ENCODE measurements at places on chromosomes 2 and 18. TPM values are rescaled to one million over a fixed set of nuclear protein-coding genes. Genes with fewer than 3 reads are reported as not detected.

SLC5A7 gene
- 5.3 TPM for total RNA-seq

GRCh38 chr2:189580658-189581353, at the start of gene SLC40A1:
SLC40A1 (minus strand) TSS chr2:189580786; CDS start chr2:189580460, 326 bp downstream.
- DNase-seq, result peak; percentile 93

MEP1B gene
- total RNA-seq, result 2.6 TPM

DNA sequence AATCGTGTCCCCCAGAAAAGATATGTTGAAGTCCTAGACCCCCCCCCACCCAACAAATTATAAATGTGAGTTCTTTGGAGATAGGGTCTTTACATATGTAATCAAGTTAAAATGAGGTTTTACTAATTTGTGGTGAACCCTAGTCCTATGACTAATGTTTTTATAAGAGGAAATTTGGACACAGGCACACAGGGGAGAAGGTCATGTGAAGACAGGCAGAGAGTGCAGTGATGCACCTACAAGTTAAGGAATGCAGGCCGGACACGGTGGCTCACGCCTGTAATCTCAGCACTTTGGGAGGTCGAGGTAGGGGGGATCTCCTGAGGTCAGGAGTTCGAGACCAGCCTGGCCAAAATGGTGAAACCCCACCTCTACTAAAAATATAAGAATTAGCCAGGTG, 5.8 kb upstream of the PMAIP1 start:
- DNase-seq, result no peak

DNA sequence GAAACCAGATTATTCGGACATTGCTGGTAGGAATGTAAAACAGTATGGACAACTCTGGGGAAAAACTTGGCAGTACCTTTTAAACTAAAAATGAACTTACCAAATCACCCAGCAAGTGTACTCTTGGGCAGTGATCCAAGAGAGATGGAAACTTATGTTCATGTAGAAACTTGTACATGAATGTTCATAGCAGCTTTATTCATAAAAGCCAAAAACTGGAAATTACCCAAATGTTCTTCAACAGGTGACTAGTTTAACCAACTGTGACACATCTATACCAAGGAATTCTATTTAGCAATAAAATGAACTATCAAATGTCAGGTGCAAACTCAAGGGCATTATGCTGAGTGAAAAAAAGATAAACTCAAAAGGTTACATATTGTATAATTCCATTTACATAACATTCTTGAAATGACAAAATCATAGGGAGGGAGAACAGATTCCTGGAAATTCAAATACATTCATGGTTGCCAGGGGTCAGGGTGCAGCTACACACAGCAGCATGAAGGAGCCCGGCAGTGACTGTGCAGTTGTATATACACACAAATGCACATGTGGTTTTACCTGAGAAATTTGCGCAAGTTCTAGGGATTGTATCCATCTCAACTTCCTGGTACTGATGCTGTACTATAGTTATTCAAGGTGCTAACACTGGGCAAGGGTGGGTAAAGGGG, 3.5 kb upstream of the RNU4ATAC start:
- DNase-seq, result peak; percentile 64

- DNase-seq, result no peak
These were observed 50.0 kb downstream of the AP1S3 start for GRCh38 chr2:223787358-223787757.

MROH2A gene
- not detected for total RNA-seq

- DNase-seq, result peak; percentile 15
These were observed 25.3 kb downstream of the TMEM127 start for GRCh38 chr2:96240341-96241038.

GRCh38 chr2:8997631-8998030, 5.9 kb downstream of the MBOAT2 start:
- no peak for DNase-seq

DNA sequence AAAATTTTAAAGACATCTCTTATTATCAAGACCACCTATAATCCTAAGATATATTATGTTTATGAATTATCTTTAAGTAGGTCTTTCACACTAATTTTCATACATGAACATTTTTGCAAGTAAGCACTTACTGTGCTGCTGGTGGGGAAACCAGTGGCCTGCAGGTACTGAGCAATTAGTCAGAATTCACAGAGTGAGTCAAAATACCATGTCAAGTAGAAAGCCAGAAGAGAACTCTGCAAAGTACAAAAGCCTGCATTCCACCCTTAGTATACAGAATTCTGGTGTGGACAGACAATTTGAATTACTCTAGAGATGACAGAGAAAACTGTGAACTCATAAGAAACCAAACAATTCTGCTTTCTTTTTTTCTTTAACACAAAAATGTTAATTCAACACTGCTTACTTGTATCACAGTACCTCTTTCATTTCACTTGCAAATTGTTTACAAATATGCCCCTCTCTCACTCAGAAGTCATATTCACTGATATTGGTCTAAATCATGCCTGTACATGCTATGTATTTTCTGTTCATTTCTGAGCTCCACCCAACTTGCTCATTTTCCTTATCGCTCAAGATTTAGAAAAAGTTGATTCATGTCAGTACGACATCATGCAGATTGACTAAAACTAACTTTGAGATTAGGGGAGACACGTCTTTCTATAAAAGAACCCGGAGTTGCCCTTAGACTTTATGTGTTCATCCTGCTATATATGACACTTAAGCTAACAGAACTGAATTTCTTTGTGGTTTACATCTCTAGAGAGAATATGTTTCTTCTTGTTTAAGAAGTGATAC, 182.9 kb downstream of the IKZF2 start:
- DNase-seq, result peak; percentile 53
